Muscle of arm (tissue), 14 donors: ENCODE measurements at places on chromosomes 2 and 18. TPM values are rescaled to one million over a fixed set of nuclear protein-coding genes. Genes with fewer than 3 reads are reported as not detected.

SPATA3 gene
- not detected for polyA plus RNA-seq

HAUS1 gene
- polyA plus RNA-seq = 30.9 TPM

PPP1R1C gene
- polyA plus RNA-seq = 0.75 TPM

DSC1 gene
- not detected for polyA plus RNA-seq

MEP1B gene
- polyA plus RNA-seq = not detected

DNA sequence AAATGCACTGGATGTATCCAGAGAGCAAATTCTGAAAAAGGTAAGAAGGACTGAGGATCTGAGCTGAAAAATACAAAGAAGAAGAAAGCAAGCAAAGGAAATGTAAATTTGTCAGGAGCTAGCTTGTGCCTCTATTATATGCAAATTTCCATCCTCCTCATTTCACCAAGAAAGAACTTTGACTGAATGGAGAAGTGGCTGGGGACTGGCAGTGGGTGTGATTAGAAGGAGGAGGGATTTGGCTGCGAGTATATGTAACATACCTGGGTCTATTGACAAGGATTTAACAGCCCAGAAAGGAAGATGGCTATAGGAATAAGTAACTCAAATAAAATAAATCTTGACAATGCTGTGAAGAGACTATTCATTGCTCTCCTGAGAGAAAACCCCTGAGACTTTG lies 19.4 kb upstream of the RIT2 start:
- no peak for DNase-seq

GRCh38 chr2:54430649-54431048 lies 25.5 kb upstream of the SPTBN1 start:
- DNase-seq = no peak

GRCh38 chr2:122378521-122378920 lies 623.1 kb downstream of the TSN start:
- DNase-seq = peak; percentile 64

DNA sequence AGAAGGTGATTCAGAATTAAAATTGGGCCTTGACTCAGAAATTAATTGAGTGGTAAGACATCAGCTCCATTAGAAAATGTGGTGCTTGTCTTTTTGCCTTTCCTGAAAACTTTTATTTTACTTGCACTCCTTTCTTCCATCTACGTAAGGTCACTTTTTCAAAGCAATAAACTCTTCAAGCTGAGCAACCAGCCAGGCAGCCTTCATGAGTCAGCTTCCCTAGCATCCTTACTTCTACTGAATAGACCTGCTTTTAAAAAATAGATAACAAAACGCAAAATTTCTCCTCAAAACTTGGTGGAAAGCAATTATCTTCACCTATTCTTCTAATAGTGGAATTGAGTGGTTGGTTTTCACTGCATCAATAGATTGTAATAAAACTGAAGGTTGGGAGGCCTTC lies 504.2 kb downstream of the ARHGAP15 start:
- no peak for DNase-seq

- DNase-seq = no peak
These were observed 281.9 kb downstream of the SRBD1 start for GRCh38 chr2:45329045-45329677.

GRCh38 chr2:179817181-179817841 lies 44.1 kb downstream of the ZNF385B start:
- DNase-seq = no peak

- no peak for DNase-seq
These were observed 170.6 kb downstream of the CERS6 start for GRCh38 chr2:168626647-168627046.
